ENCODE measurements at places on chromosomes 2 and 18.

- DNase-seq, result no peak
Observed at GRCh38 chr2:73080321-73081131, 9.0 kb upstream of the SFXN5 start.

- no peak for DNase-seq
Observed at GRCh38 chr2:23689891-23690290, 237.0 kb downstream of the ATAD2B start.

GRCh38 chr2:136091899-136092298 is 26.1 kb downstream of the CXCR4 start:
- DNase-seq, result no peak

DNA sequence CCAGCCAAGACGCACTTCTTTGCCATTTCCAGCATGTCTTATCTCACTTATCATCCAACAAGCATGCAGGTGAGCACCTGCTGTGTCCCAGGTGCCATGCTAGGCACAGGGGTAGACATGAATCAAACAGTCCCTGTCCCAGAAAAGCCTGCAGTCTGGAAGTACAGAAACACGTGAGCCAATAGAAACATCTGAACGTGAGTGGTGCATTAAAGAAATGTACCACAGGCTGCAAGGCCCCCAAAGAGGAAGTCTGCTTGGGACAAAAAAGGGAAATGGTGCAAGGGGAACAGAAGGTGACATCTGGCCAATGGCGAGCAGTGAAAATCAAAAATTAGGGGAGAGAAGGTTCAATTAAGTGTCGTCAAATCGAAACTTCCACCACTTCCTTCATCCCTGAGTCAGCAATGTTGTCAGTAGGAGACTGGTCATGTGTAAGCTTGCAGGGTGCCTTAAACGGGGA is 17.6 kb upstream of the TMEM247 start:
- DNase-seq, result peak; percentile 88

DNA sequence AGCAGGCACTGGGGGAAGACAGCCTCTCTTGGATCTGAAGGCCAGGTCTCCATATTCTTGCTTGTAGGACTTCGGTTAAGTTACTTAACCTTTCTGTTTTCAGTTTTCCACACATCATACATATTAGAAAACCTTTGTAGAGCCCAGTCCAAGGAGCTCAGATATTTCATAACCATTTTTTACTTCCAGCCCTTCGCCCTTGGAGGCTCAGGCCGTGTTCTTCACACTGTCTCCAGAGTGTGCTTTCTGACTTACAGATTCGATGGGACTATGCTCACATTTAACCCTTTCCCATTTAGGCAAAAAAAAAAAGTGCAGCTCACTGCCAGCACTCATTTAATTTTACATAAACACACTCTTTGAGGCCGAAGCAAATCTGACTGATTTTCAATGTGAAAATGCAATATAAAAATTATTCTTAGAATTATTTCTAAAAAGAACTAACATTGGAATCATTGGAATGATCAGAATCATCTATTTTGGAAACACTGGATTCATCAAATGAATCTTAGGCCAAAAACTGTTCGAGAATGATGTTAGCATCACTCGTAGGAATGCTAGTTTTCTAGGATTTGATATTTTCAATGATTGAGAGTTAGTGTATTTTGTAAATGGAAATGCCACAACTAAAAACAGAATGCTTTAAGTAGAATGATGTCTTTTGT is 55.0 kb downstream of the MTHFD2 start:
- no peak for DNase-seq

DNA sequence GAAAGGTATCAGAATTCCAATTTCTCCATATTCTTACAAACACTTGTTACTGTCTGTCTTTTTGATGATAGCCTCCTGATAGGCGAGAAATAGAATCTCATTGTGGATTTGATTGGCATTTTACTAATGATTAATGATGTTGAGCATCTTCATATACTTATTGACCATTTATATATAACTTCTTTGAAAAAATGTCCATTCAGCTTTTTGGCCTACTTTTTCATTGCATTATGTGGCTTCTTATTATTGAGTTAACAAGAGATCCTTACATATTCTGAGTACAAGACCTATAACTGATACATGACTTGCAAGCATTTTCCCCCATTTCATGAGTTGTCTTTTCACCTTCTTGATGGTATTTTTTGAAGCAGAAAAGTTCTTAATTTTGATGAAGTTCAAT is 54.6 kb downstream of the QPCT start:
- no peak for DNase-seq

GRCh38 chr2:23602116-23602515 is 217.1 kb downstream of the KLHL29 start:
- no peak for DNase-seq

- no peak for DNase-seq
Observed at GRCh38 chr18:58255701-58256311, 211.8 kb downstream of the NEDD4L start.

GRCh38 chr18:36315736-36316135 is 18.2 kb downstream of the FHOD3 start:
- no peak for DNase-seq

- DNase-seq, result no peak
Observed at GRCh38 chr2:212912445-212913103, 238.8 kb downstream of the IKZF2 start.

GRCh38 chr2:151771599-151772358 is 37.5 kb upstream of the NEB start:
- peak; percentile 13 for DNase-seq

GRCh38 chr2:18518116-18519111 is 42.0 kb downstream of the RDH14 start:
- DNase-seq, result no peak
